ENCODE measurements at places on chromosomes 4 and X.

GRCh38 chrX:38452603-38453002, 100.2 kb downstream of the OTC start:
- no peak for DNase-seq

DNA sequence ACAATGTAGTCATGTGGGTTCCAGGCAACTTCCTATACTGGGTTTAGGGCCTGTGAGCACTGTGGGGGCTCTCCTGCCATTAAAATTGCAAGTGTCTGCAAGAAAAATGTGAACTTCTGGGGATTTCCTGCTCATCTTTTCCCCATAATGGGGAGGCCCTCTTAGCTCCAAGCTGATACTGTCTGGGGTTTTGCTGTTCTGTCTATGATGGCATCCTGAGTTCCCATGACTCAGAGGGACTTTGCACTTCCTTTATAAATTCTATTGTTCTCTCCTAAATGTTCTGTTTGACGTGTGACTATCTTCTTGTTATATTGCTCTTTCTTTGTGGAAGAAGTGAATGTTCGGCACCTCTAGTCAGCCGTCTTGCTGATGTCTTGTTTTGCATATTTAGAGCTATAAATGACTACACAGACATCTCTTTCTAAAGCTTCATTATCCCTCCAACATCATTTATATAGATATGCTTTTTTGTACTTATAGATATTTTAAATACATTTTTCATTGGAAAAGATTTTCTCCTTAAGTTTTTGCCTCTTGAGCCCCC, 465.8 kb downstream of the NAF1 start:
- DNase-seq = no peak

DNA sequence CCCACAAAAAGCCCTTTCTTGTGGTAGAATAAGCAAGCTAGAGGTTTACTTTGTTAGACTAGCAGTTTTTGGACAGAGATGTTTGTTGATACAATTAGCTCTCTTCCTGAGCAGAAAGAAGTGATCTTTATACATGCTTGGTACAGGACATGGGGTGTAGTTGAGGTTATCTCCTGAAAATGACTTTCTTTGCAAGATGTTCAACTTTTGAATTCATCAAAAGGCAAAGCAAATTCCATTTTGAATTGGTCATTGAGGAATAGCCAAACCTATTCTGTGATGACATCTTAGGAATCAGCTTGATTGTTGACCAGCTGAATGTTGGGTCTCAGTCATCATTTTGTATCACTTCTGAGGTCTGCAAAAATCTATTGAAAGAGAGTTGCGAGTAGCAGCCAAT, 3.8 kb downstream of the CPE start:
- DNase-seq = no peak

GRCh38 chr4:112736718-112737135, 99.8 kb downstream of the LARP7 start:
- no peak for DNase-seq

- no peak for DNase-seq
Measured at GRCh38 chrX:2654436-2655340, 36.4 kb upstream of the CD99 start.

- no peak for DNase-seq
Measured at GRCh38 chr4:958314-958665, 15.1 kb downstream of the DGKQ start.

DNA sequence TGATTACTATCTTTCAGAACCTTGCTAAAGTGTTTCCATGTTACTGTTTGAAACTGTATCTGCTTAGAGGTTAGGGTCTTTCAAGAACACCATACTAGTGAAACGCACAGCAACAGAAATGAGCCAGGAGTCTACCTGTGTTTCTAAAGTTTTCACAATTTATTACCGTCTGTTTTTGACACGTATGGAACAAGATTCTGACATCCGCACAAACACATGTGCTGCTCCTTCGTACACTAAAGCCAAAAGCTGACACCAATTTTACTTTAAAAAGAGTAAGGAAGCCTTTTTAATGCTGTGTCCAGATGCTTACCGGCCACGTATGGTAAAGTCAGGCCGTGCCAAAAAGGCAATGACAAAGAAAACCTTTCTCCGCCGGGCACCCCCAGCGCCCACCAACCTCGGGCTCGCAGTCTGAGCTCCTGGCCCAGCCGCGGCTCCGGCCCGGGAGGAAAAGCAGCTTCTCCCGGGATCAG, 532 bp downstream of the RPS4X start:
- no peak for DNase-seq

All from cortex of kidney (tissue), 1 donor.